ENCODE measurements at places on chromosomes 12 and 14.

- DNase-seq = no peak
These were observed 9.4 kb upstream of the TCHP start for GRCh38 chr12:109890620-109891170.

GRCh38 chr12:95740751-95741150, 49.8 kb downstream of the NTN4 start:
- no peak for DNase-seq

DNA sequence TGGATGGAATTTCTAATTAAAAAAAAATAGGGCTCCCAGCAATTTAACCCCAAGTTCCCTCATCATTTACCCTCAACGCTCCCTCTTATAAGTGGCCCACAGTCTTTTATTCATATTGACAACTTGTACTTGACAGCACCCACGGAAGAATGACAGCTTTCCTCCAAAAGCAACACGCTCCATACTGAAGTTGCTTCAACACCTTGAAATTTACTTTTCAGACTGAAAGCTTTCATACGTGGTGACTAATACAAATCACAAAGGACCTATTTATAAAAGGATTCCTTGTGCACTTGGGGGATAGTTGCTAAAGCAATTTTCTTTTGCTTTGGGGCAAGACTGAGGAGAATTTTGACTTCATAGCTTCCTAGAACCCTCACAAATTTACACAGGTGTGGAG, 1629.4 kb upstream of the SEL1L start:
- no peak for DNase-seq

DNA sequence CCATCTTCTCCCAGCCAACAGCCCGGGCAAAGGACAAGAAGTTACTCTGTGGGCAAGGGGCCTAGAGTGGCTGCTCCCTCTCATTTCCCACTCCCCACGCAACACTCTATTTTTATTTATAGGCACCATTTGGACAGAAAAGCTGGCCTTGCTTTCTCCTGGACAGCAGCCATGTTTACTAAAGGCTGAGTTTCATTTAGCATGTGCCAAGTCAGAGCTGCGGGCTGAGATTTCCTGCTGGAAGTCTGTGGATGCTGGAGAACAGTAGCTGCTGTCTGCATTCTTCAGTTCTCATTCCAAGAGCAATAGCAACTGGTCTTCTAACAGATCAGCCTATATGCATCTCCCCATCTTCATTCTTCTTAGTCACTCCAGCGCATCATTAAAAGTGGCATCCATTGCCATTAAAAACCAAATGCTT, 8.3 kb downstream of the COL2A1 start:
- DNase-seq = peak; percentile 46

GRCh38 chr12:121632069-121632970, 6.0 kb downstream of the ORAI1 start:
- no peak for DNase-seq

- DNase-seq = no peak
These were observed 214.2 kb downstream of the PPM1H start for GRCh38 chr12:62720661-62721330.

DNA sequence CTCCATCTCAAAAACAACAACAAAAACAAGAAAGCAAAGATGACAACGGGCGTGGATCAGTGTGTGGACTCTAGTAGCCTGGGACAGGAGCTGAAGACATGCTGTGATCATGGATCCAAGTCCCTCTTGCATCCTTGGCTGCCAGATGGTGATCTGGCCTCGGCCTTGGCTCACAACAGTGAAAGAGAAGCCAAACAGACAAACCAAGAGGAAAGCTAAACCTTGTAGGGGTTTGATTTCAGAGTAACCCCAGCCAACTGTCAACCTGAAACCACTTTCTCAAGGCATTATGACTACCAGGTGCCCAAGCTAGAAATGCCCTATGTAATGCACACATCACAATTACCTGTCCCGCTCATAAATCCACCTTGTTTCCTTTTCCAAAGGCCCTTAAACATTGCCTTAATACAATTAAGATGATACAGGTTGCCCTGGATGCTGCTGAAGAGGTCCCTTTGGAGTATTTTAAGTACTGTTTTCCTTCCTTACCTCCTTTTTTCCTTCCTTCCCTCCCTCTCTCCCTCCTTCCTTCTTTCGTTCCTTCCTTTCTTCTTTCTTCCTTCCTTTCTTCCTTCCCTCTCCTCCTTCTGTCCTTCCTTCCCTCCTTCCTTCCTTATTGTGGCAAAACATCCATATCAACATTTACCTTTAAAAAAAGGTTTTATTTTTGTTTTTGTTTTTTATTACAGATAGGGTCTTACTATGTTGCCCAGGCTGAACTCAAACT, 41.4 kb upstream of the NINJ2 start:
- DNase-seq = peak; percentile 12

GRCh38 chr12:68498736-68499135, 112.0 kb upstream of the RAP1B start:
- no peak for DNase-seq

- no peak for DNase-seq
These were observed 11.7 kb upstream of the ITGB7 start for GRCh38 chr12:53218551-53219291.

- peak; percentile 59 for DNase-seq
These were observed 18.0 kb upstream of the TCP11L2 start for GRCh38 chr12:106284358-106285105.

Measured in adrenal gland (tissue), 19 donors.